ENCODE measurements at places on chromosomes 11 and 22. TPM values are rescaled to one million over a fixed set of nuclear protein-coding genes. Genes with fewer than 3 reads are reported as not detected.

MS4A4A gene
- total RNA-seq = not detected

KDM4D gene
- 1.1 TPM for total RNA-seq

FLRT1 gene
- total RNA-seq = 0.23 TPM

PMM1 gene
- 44.4 TPM for total RNA-seq

CCDC82 gene
- 31.5 TPM for total RNA-seq

KCNJ11 gene
- total RNA-seq = 0.18 TPM

SLC35E4 gene
- total RNA-seq = 5.8 TPM

SLC22A6 gene
- not detected for total RNA-seq

SMIM38 gene
- total RNA-seq = 0.18 TPM

CD3E gene
- total RNA-seq = 639 TPM

GAS2 gene
- total RNA-seq = 1.2 TPM

NTM gene
- total RNA-seq = not detected

MIOX gene
- total RNA-seq = 0.60 TPM

NPAS4 gene
- total RNA-seq = not detected

OTOG gene
- not detected for total RNA-seq

RBMXL2 gene
- not detected for total RNA-seq

OTUB1 gene
- total RNA-seq = 93.6 TPM

LPXN gene
- 137 TPM for total RNA-seq

CHRNA10 gene
- 1.6 TPM for total RNA-seq

KBTBD3 gene
- 11.6 TPM for total RNA-seq

CAPRIN1 gene
- total RNA-seq = 191 TPM

NDUFV1 gene
- total RNA-seq = 193 TPM

BMAL1 gene
- total RNA-seq = 36.0 TPM

SDF2L1 gene
- 62.1 TPM for total RNA-seq

GLYAT gene
- not detected for total RNA-seq

YPEL4 gene
- total RNA-seq = 1.5 TPM
